ENCODE measurements at places on chromosomes 3 and 15.

- DNase-seq, result no peak
Measured at GRCh38 chr15:69417581-69417980, 3.4 kb downstream of the KIF23 start.

- no peak for DNase-seq
Measured at GRCh38 chr3:38168151-38169026, 3.1 kb downstream of the OXSR1 start.

- DNase-seq, result no peak
Measured at GRCh38 chr3:108183181-108183580, 39.0 kb downstream of the IFT57 start.

- DNase-seq, result no peak
Measured at GRCh38 chr3:49681543-49681942, 7.4 kb downstream of the APEH start.

- no peak for DNase-seq
Measured at GRCh38 chr3:71066849-71067261, 516.7 kb downstream of the FOXP1 start.

GRCh38 chr15:63905558-63906265 is 72.0 kb upstream of the HERC1 start:
- no peak for DNase-seq

- no peak for DNase-seq
Measured at GRCh38 chr15:90563463-90563862, 33.7 kb downstream of the CRTC3 start.

GRCh38 chr15:99628374-99629001 is 62.7 kb downstream of the MEF2A start:
- no peak for DNase-seq

DNA sequence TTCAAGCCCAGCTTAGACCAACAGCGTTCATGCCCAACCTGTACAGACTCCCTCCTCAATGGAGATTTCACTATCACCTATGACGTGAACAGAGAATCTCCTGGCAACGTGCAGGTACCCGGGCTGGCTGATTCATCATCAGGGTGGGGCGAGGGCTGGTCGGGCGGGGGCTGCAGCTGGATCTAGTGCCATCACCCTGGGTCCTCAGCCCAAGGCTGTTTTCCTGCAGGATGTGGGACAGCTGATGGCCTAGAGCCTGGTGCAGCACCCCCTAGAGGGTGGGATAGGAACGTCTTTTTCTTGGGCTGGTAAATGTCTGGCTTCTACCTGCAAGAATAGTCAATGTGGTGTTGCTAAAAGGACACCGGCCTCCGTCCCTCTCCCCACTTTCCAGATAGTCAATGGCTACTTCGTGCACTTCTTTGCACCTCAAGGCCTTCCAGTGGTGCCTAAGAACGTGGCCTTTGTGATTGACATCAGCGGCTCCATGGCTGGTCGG is 4.4 kb downstream of the ITIH3 start:
- no peak for DNase-seq

DNA sequence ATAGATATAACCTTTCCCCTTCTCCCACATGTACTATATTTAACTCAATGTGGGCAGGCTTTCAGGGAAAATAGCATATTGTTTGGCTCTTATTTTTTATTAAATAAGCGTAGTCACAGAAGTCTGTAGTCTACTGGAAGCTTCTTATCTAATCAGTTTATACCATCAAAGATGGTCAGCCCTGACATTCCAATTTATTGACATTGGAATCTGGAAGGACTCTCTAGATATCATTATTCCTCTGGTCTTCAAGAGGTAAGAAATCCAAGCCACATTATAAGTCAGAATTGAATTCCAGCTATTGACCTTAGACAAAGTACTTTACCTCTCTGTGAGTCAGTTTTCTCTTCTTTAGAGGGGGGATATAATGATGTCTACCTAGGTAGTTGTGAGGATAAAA is 38.5 kb upstream of the SCAANT1 start:
- DNase-seq, result no peak

DNA sequence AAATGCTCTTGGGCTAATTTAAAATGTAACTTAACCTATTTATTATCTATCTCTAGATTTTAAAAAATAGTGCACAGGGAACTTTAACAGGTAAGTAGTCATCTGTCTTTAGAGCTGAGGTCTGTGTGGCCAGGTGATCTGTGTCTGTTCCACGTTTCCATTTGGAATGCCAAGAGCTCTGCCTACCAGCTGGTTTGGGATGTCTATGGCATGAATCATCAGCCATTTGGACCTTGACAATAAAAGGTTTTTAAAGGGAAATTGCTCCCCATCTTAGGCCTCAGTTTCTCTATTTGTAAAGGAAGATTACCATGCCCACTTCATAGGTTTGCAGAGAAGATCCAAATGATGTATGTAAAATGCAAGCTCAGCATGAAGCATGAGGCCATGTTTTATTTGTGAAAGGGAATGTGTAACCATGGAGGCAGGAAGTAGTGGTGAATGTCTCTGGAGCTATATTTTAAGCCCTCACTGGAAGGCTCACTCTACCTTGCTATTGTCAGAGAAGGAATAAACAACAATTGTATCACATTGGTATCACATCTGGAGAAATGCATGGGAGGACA is 548.1 kb upstream of the LMCD1 start:
- DNase-seq, result no peak

GRCh38 chr15:92611995-92612745 is 43.4 kb downstream of the FAM174B start:
- no peak for DNase-seq

GRCh38 chr15:64037966-64038365 is 8.3 kb downstream of the DAPK2 start:
- DNase-seq, result no peak

DNA sequence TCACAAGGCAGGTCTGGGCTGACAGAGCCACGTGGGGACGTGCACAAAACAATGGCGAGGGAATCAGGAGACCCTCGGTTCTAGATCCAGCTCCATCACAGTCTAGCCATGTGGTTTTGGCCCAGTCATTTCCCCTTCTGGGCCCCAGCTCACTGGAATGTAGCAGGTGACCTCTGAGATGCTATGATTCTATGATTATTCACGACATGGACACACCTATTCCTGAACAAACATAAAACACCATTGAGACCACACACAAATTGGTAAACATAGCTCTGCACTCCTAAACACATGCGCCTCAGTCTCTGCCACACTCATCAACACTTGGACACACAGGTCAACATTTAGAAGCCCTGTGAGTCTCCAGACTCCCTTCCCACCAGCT is 9.0 kb downstream of the IGDCC4 start:
- no peak for DNase-seq

- no peak for DNase-seq
Measured at GRCh38 chr3:143718463-143718862, 129.8 kb downstream of the SLC9A9 start.

DNA sequence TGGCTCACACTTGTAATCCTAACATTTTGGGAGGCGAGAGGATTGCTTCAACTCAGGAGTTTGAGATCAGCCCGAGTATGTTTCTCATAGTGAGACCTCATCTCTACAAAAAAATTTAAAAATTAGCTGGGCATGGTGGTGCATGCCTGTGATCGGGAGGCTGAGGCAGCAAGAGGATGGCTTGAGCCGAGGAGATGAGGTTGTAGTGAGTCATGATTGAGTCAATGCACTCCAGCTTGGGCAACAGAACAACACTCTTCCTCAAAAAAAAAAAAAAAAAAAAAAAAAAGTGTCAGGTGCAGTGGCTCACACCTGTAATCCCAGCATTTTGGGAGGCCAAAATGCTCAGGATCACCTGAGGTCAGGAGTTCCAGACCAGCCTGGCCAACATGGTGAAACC is 2.4 kb downstream of the RPL39L start:
- DNase-seq, result peak; percentile 13

GRCh38 chr3:4895838-4896237 is 83.4 kb upstream of the BHLHE40 start:
- DNase-seq, result no peak

GRCh38 chr3:172701751-172702150 is 9.1 kb downstream of the NCEH1 start:
- DNase-seq, result no peak

DNA sequence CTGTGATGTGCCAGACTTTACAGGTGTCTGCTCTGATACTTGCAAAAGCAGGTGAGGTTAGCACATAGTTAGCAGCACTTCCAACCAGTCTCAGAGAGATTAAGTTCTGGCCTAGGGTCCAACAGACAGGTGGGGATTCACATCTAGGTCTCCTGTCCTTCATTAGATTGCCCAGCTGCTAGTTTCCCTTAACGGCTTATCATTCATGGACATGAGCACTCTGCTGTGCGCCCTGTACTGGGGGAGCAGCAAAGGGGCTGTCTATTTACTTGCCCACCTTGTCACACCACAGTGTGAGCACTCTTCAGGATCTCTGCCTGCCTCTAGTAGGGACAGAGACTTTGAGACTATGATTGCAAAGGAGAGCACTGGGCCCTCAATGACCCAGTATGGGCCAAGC is 8.7 kb downstream of the SPSB4 start:
- DNase-seq, result no peak

GRCh38 chr15:77753281-77753873 is 120.7 kb upstream of the LINGO1 start:
- no peak for DNase-seq

DNA sequence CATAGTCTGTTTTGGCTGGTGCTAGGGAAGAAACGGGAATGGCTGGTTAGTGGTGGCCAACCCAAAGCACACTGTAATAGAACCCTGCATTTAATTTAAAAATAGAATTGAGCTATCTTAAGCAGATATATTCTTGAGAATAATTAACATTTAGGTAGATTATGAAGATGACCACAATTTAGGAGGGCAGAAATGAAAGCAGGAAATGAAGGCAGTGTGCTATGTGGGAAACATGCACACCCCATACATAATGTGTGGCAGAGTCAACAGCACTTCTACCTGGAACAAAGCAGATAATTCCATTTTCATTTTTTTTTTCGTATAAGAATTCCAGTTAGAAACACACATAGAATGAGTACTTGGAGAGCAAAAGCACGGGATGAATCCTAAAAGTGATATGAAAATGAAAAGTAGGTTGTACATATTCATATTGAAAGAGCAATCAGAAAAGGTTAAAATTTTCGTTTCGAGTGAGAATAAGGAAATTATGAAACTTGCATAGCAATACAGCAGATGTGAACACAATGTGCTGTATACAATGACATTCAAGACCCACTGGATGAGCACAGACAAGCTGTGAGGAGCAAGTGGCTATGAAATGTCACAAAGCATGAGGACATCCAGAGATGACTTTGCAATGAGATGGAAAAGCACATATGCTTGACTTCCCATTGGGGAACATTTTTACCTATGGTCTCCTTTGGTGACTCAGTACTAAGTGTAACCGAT is 102.6 kb downstream of the TFG start:
- no peak for DNase-seq

DNA sequence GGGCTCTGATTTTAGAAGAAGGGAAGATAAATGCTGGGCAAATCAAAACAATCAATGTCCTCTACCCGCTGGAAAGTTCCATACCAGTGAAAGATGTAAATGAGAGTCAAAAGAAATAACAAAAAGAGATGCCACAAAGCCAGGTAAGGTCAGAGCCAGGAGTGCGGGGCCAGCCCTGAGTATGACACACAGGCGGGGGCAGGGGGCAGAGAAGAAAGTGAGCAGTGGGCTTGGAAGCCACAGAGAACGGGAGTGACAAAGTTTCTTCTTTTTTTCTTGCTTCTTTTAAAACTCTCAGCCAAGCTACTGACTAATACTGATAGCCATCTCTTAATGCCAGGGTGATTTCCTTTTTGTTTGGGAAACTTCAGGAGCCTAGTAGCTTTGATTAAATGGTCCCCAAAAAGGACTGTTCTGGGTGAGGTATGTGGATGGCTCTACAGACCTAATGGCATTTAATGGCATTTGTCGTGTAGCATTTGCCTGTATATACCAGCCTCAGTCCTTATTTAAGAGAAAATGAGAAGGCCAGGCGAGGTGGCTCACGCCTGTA is 23.1 kb upstream of the TSEN2 start:
- DNase-seq, result no peak

DNA sequence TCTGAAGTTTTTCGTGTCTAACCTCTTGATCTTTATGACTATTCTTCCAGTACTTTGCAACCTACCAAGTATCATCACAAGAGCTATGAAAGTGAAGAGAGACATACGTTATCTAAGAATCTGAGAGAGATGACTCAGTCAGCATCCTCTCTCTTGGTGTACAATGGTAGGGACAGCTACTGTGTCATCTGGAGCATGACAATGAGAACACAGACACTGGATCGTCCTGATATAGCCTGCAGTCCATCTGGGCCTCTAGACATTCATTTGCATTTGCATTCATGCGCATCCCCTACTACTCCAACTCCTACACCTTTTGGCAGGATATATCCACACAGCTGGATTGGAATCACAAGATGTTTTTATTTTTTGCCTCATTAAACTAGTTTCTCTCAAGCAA is 115.2 kb downstream of the PEX5L start:
- DNase-seq, result no peak

- DNase-seq, result no peak
Measured at GRCh38 chr15:75545064-75545463, 34.1 kb downstream of the PTPN9 start.

- no peak for DNase-seq
Measured at GRCh38 chr3:81689617-81690016, 71.8 kb downstream of the GBE1 start.

DNA sequence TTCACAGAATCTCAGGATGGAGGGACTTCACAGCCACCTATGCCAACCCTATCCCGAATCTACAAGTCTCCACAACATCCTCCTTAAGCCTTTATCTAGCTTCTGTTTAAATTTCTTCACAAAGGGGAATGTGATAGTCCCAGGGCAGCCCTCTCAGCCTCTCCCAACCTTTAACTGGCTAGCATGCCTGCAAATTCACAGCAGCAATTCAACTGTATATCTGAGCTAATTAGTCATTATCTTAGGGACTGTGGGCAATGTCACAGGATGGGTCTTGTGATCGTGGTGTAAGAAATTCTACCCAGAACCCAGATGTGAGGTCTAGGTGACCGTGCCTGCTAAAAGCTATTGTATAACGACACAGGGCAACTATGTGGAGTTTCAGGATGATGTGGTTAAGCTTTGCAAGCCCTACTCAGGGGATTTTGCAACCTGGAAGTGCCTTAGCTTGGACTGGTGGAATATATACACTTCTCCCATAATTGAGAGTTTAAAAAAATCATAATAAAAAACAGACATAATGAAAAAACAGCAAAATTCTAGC is 65.5 kb upstream of the FBN1 start:
- no peak for DNase-seq

DNA sequence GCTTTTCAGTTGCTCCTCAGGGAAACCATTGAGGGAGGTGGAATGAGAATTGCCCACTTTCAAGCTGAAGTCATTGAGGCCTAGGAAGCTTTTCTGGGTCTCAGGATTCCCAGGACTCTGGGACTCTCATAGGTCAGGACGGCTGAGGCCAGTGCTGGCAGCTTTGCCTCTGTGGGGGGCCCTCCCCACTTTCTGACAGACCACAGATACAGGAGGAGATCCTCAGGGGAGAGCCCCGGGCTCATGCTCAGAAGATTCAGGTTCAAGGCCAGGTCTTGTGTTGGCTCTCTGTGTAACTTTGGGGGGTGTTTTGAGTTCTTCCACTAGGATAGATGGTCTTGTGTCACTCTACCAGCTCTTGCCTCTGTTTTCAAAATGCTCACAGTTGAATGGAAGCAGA is 50.0 kb downstream of the SMAD6 start:
- DNase-seq, result no peak
